ENCODE measurements at places on chromosomes 7 and 10. TPM values are rescaled to one million over a fixed set of nuclear protein-coding genes. Genes with fewer than 3 reads are reported as not detected.

Gene GLI3
- 7.2 TPM for total RNA-seq

Gene STEAP1B
- 1.5 TPM for total RNA-seq

Gene H2BK1
- not detected for total RNA-seq

Gene TACR2
- under 0.01 TPM for total RNA-seq
